BJ (cell line): ENCODE measurements at places on chromosomes 2 and 18. TPM values are rescaled to one million over a fixed set of nuclear protein-coding genes. Genes with fewer than 3 reads are reported as not detected.

Gene SCYGR1
- not detected in 2 replicates for polyA plus RNA-seq

Gene SPATA3
- not detected in 2 replicates for polyA plus RNA-seq

- DNase-seq = no peak
Measured at GRCh38 chr2:58341047-58341446, 99.9 kb upstream of the FANCL start.

Gene HOXD1
- not detected in 2 replicates for polyA plus RNA-seq

DNA sequence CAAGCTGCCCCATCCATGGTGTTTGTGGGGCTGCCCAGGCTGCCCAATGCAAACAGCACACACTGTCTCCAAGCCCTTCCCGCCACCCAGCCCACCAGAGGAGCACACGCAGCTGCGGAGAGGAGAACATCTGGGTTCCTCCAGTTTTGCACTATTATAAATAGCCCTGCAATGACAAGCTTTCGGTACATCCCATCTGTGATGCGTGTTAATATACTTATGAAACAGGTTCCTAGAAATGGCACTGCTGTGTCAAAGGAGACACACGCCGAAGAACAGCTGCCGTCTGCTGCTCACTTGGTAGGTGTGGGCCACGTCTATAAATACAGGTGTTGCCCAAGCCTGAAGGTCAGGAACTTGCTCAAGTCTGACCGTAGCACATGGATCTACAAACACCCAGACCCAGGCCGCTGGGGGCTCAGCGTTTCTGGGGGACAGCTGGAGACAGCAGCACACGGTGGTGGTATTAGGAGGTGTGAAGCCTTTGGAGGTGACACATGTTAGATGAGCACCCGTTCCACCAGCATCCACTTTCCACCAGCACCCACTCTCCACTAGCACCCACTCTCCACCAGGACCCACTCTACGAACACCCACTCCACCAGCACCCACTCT, 34.3 kb downstream of the PXDN start:
- DNase-seq = no peak
